ENCODE measurements at places on chromosomes 2 and 18.

- no peak for DNase-seq
Observed at GRCh38 chr2:138329591-138329990, 172.0 kb upstream of the SPOPL start.

- DNase-seq, result no peak
Observed at GRCh38 chr2:222794585-222795449, 66.0 kb upstream of the ACSL3 start.

GRCh38 chr2:195810340-195811098 is 153.5 kb downstream of the SLC39A10 start:
- DNase-seq, result no peak

DNA sequence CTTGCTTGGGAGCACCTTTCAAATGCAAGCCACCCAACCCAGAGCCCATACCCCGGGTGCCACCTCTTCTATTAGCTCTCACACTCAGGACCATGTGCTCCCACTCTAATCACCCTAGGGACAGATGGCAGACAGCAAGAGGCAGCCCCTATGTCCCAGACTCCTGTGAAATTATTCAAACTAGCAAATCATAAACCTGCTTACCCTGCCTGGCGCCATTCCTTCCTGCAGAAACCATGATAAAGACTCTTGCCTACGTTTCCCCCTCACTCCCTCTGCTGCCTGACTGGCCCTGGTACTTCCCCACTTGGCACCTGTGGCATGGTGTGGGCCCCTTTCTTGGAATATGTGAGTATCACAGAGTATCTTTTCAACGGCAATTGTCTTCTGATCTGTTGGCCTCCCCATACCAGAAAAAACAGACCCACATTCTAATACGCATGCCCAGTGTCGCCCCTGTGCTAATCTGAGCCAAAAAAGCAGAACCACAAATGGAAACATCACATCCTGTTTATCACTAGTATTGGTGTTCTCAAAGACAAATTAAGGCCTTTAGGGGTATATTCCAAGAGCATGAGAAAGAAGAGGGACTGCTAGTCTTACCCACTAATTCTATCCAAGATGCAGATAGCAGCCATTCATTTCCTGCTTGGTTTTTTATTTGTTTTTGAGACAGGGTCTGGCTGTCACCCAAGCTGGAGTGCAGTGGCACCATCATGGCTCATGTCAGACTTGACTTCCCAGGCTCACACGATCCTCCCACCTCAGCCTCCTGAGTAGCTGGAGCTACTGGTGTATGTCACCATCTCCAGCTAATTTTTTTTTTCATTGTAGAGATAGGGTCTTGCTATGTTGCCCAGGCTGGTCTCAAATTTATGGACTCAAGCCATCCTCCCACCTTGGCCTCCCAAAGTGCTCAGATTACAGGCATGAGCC is 44.1 kb upstream of the TTC39C start:
- DNase-seq, result peak; percentile 35

GRCh38 chr2:88600038-88600465 is 27.2 kb downstream of the EIF2AK3 start:
- DNase-seq, result no peak

GRCh38 chr2:4336864-4337263 is 633.5 kb downstream of the DCDC2C start:
- DNase-seq, result no peak

DNA sequence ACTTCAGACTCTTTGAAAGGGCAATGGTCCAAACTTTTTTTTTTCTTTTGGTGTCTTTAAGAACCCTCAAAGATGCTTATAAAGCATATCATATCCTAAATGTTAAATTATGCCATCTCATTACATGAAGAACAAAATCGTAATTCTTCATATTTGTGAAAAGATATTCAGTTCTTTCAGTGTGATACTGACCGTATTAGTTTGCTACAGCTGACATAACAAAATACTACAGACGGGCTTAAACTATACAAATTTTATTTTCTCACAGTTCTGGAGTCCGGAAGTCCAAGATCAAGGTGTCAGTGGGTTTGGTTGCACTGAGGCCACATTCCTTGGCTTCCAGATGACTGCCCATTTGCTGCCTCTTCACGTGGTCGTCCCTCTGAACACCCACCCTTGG is 1377.2 kb upstream of the ZEB2 start:
- no peak for DNase-seq

GRCh38 chr2:204470178-204470620 is 75.1 kb upstream of the PARD3B start:
- no peak for DNase-seq

GRCh38 chr2:122019724-122020123 is 264.3 kb downstream of the TSN start:
- no peak for DNase-seq

- DNase-seq, result no peak
Observed at GRCh38 chr2:54396798-54397197, 59.3 kb upstream of the SPTBN1 start.

- DNase-seq, result no peak
Observed at GRCh38 chr18:79927607-79928562, 23.6 kb downstream of the SLC66A2 start.

DNA sequence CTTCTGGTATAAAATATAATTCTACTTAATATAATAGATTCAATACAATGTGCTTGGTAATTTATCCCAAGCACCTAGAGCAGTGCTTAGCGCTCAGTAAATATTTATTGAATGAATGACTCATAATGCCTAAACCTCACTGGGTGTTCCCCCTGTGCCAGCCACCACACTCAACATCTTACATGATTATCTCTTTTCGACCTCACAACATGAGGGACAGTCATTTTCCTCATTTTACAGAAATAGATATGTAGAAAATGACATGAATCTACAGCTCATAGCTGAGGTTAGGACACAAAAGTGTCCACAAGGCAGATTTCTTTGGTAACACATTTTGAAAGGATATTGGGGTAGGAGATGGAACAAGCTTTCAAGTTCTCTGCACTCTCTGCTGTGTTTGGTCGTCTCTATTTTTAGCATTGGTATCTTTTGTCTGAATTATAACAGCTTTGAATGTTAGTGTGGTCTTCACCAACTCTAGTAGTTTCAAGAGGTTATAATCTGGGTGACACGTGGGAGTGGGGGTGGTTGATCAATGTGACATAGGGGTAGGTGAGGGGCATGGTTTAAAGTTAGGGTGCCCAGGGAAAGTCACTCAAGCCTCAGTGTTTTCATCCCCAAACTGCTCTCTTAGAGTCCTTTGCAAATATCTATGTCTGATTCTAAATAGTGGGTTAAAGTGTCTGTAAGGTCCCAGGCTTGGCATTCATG is 9.8 kb downstream of the MYOM1 start:
- peak; percentile 56 for DNase-seq

DNA sequence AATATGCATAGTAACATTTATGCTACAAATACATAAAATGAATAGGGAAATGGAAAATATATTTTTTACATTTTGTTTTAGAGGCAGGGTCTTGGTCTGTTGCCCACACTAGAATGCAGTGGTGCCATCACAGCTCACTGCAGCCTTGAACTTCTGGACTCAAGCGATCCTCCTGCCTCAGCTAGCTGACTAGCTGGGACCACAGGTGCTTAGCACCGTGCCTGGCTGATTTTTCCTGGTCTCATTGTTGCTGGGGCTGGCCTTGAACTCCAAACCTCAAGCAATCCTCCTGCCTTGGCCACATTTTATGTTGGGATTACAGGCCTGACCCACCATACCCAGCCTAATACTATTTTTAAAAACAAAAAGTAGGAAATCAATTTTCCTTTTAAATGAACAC is 33.2 kb downstream of the XPO1 start:
- no peak for DNase-seq

DNA sequence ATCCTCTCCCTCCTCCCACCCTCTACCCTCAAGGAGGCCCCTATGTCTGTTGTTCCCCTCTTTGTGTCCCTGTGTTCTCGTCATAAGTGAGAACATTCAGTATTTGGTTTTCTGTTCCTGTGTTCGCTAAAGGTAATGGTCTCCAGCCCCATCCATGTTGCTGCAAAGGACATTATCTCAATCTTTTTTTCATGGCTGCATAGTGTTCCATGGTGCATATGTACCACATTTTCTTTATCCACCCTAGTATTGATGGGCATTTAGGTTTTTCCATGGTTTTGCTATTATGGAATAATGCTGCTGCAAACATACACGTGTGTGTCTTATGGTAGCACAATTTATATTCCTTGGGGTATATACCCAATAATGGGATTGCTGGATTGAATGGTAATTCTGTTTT is 33.0 kb downstream of the PUM2 start:
- DNase-seq, result no peak

DNA sequence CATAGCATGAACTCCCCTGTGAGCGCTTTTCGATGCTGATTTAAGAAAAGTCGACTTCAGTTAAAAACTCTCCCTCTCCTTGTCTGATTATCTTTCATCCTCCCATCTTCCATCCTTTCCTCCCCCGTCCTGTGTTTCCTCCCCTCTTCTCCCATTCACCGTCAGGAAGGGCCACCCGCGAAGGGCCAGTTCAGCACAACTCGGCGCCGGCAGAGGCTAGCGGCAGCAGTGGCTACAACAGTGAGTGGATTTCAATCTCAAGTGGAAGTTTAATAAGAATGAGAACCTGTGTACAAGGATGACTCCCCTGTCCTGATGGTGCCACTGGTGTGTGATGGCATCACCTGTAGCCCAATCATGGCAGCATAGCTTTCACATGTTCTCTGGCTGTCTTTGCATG is 106.9 kb downstream of the PRKRA start:
- DNase-seq, result no peak

DNA sequence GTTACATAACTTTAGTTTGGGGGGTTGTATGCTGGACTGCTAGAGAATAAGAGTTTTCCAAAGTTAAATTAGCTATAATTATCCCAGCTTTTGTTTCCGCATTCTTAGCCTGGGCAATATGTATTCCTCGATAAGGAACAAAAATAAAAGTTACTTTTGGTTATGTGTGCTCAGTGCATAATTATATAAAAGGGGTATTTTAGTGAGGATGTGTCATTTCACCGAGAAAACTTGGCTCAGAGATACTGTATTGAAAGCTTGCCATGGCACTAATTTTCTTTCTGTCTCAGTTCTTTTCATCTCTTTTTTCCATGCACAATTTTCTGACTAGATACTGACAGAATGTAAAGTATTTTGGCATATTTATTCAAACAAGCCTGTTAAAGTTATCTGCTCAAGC is 28.2 kb downstream of the ARHGAP15 start:
- no peak for DNase-seq

- DNase-seq, result peak; percentile 6
Observed at GRCh38 chr2:40448476-40449079, 3.3 kb downstream of the SLC8A1 start.

- no peak for DNase-seq
Observed at GRCh38 chr18:13606604-13607254, 119.6 kb downstream of the FAM210A start.

- no peak for DNase-seq
Observed at GRCh38 chr2:80247339-80247738, 57.2 kb downstream of the LRRTM1 start.

GRCh38 chr2:66534461-66534860 is 99.5 kb downstream of the MEIS1 start:
- no peak for DNase-seq

GRCh38 chr18:53382870-53383269 is 841.6 kb downstream of the MBD2 start:
- DNase-seq, result no peak

DNA sequence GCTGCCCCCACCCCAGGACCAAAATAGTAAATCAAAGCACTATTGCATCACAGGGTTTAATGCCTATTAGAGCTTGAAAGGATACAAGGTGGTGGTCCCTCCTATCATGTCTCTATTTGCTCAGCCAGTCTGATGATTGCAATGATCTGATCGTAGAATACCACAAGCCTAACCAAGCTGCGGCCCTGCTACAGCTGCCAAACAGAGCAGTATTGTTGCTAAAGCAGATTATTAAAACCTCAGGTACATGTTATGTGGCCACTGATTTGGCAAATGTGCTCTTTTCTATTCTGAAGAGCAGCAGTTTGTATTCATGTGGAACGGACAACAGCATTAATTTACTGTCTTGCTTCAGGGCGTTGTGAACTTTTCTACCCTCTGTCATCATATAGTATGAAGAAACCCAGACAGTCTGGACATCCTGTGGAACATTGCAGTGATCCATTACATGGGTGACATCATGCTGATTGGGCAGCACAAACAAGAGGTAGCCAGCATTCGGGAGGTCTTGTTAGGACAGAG is 8.4 kb upstream of the VAPA start:
- DNase-seq, result no peak

GRCh38 chr2:178928077-178928476 is 120.9 kb upstream of the TTN start:
- DNase-seq, result no peak

DNA sequence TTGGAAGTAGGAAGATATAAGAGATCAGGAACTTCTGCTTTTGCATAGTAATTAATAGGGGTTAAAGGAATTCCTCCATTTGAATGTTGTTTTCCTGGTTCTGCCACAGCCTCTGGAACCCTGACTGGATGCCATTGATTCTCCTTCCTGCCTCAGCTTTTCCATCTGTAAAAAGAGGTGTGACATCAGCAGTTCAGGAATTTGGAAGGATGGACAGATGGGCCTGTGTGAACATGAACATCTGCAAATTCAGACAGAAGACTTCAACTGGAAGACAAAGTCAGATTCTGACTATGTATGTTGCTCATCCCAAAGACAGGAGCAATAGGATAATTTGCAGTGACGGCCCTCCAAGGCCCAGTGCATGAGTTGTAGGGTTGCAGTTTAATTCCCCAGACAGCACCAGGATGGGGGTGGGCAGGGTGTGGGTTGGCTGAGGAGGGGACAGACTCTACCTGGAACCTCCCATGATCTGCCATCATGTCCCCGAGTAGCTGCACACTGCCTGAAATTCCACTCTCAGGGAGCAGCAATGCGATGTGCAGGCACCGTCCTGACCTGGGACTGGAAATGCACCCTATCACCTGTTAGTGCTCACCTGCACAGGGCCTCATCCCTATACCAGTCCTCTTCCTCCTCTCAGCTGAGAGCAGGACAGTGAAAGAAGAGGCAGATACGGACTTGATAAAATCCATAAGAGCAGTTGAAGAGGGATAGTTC is 98.9 kb upstream of the EPAS1 start:
- DNase-seq, result no peak

- DNase-seq, result no peak
Observed at GRCh38 chr2:184830531-184830930, 232.2 kb downstream of the ZNF804A start.

DNA sequence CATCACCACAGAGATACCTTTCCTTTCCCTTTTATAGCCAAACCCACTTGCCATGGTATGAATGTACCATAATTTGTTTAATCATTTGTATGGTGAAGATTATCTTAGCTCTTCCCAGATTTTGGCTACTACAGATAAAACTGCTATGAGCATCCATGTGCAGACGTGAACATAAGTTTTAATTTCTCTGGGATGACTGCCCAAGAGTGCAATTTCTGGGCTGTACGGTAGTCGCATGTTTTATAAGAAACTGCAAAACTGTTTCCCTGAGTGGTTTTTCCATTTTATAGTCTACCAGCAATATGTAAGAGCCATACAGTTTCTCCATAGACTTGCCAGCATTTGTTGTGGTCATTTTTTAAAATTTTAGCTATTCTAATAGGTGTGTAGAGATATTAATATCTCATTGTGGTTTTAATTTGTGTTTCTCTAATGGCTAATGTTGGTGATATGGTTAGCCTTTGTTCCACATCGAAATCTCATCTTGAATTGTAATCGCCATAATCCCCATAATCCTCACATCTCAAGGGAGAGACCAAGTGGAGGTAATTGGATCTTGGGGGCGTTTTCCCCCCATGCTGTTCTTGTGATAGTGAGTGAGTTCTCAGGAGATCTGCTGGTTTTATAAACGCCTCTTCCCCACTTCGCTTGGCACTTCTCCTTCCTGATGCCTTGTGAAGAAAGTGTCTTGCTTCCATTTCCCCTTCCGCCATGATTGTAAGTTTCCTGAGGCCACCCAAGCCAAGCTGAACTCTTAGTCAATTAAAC is 628.5 kb upstream of the KLHL29 start:
- no peak for DNase-seq

Measured in hematopoietic multipotent progenitor cell treated with erythropoietin and hydrocortisone succinate and interleukin-3 and kit ligand, for 8 days (in vitro differentiated cells).